ENCODE measurements at places on chromosomes 3 and 15.

- no peak for DNase-seq
Observed at GRCh38 chr3:197522881-197523441, 32.8 kb downstream of the BDH1 start.

DNA sequence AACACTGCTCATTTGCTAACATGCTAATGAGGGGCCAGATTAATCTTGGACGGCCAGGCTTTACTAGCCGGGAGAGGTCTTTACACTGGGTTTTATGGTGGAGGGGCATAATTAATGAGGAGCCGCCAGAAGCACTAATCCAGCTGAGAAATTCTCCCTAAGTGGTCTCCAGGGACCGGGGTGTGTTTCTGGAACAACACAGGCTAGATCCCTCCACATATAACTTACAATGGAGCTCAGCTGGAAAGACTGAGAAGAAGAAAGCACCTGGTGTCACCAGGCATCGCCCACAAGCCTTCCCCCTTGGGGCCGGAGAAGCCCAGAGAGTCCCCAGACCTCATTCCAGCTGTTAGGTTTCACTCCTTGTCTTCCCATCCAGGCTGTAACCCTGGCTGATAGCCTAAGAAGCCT, 127.5 kb downstream of the MEGF11 start:
- DNase-seq: no peak

DNA sequence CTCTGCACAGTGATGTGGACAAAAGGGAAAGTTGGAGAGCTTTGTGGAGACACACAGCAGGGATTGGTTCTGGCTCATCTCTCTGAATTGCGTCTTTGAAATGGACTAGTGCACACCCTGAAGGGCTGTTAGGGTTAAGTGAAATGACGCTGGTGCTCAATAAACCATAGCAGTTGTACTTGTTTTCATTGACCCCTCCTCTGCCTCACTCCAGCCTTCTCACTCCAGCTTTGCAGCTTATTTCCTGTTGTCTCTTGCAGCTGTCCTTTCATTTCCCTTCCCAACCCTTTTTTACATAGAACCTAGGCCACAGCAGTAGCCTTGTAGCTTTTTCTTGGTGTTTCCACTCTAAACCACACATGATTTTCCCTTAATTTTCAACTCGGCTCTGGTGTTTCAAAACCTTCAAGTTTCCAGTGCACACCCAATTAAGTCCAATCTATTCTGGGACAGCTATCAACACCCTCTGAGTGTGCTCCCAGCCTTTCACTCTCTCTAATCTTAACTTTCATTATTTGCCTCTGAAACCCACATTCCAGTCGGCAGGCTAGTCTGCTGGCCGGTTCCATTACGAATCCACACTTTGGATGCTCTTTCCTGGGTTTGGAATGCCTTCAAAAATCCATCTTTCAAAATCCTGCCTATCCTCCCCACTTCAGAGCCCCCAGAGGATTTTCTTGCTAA, 6.4 kb downstream of the C3orf52 start:
- DNase-seq: no peak

GRCh38 chr3:48278884-48279559, 38.1 kb downstream of the ZNF589 start:
- no peak for DNase-seq

DNA sequence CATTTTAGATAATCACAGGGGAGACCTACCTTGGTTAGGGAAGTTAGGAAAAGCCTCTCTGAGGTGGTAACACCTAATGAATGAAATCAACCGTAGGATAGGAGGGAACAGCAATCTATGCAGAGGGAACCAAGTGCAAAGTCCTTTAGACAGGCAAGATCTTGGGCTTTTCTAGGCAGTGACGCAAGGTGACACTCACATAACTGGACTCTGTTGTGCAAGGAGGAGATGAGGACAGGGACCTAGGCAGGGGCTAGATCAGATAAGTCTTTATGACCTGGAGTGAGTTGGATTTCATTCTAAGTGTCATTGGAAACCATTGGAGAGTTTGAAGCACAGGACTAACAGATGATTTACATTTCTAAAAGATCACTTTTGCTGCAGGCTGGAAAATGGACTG, 4.6 kb upstream of the LMOD3 start:
- no peak for DNase-seq

DNA sequence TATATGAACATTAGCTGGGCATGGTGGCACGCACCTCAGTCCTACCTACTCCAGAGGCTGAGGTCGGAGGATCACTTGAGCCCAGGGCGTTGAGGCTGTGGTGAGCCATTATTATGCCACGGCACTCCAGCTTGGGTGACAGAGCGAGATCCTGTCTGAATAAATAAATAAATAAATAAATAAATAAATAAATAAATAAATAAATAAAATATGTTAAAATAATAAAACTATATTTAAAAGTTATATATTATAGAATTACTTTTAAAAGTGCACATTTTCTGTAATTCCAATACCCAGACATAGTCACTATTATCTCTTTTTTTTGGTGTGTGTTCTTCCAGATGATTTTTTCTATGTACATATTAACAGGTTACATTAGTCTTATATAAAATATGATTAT, 382.0 kb upstream of the ROBO2 start:
- DNase-seq: no peak

DNA sequence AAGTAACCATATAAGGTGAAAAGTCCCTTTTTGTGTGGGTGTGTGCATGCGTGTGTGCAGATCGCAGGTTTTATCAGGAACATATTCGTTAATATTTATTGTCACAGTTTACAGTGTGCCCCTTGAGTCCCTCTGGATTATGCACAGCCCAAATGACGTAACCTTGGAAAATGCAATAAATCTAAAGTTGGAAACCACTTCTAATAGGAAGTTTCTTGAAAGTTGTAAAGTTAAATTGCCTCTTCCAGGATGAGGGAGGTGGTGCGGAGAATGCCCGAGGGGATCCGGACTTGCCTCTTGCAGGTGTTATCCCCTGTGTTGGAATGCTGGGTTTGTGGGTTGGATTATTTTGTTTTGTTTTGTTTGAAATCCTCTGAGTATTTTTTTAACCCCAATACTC, 143.3 kb downstream of the CMSS1 start:
- no peak for DNase-seq

DNA sequence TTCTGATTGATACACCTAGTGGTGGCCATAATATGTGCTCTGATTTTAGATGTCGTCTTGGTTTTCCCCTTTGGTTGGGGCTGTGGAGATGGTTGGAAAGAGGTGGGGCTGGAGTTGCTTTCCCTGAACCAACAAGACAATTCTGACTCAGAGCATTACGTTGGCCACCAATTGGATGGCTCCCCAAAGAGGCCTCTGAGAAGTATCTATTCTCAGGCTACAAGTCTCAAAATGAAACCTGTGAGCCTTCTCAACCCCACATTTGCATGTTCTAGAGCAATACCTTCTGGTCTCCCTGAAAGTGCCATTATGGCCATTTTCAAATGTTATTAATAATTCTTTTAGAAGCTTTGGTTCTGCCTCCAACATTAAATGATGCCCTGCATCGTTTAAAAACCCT, 188.4 kb upstream of the WNT5A start:
- no peak for DNase-seq

- DNase-seq: peak; percentile 1
Observed at GRCh38 chr3:46484911-46485778, 12.6 kb upstream of the RTP3 start.

DNA sequence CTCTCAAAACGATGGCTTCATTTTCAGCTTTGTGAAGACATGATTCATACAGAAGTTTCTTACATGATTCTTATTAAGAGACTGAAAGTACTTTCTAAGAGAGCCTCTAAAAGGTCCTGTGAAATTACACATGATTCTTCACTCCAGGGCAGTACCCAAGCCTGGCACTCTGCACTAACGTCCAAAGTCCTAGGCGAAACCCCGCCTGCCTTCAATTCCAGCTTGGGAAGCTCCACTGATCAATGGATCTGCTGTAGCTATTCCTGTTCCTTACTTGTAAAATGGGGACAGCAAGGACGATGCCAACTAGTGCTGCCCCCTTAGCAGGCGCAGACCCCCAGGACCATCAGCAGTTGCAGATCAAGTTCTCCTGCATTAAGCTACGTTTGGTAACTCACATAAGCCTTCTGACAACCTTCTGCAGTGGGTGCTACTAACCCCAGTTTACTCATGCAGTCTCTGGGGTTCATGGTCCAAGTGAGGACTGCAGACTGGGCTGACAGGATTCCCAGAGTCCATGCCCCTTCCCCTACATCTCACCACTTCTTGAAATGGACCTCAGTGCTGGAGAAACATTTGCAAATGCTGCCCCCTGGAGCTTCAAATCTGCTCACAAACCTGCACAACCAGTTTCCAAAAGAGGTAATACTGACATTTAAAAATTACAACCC, 10.6 kb downstream of the CHCHD4 start:
- DNase-seq: no peak

- DNase-seq: peak; percentile 63
Observed at GRCh38 chr15:101255615-101256241, 3.9 kb upstream of the CHSY1 start.

- no peak for DNase-seq
Observed at GRCh38 chr3:73115806-73116205, 54.3 kb downstream of the EBLN2 start.

- DNase-seq: no peak
Observed at GRCh38 chr15:42819786-42820185, 82.9 kb upstream of the CDAN1 start.

GRCh38 chr15:75751116-75751875, 38.6 kb upstream of the CSPG4 start:
- DNase-seq: no peak

GRCh38 chr3:127452321-127452821, 138.2 kb downstream of the TPRA1 start:
- DNase-seq: no peak

GRCh38 chr3:56413911-56414310, 54.4 kb downstream of the ERC2 start:
- DNase-seq: no peak

GRCh38 chr3:192851821-192852372, 65.8 kb downstream of the MB21D2 start:
- DNase-seq: peak; percentile 12

- no peak for DNase-seq
Observed at GRCh38 chr3:70400194-70400593, 87.8 kb upstream of the MDFIC2 start.

DNA sequence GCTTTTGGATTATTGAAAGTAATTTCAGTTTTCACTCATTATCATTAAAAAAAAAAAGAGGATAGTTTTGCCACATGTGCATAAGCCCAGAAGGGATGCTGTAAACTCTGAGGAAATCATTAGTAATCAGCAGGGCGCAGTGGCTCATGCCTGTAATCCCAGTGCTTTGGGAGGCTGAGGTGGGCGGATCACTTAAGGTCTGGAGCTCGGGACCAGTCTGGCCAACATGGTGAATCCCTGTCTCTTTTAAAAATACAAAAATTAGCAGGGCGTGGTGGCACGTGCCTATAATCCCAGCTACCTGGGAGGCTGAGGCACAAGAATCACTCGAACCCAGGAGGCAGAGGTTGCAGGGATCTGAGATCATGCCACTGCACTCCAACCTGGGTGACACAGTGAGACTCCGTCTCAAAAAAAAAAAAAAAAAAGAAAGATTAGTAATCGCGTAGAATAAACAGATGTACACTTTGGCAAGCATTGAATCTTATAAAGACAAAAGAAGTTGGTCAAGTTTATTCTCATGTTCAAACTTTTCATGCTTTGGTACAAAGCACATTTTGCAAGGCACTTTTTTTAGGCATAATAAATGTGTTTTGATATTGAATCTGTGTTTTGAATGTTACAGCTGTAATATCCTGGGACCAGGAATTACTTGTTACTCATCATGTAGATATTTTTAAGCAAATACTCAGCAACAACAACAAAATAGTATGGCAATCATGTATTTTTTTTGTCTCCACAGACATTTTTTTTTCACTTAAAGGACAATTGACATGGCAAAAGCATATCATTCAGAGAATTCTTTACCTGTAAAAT, 93.2 kb upstream of the AGTR1 start:
- no peak for DNase-seq

DNA sequence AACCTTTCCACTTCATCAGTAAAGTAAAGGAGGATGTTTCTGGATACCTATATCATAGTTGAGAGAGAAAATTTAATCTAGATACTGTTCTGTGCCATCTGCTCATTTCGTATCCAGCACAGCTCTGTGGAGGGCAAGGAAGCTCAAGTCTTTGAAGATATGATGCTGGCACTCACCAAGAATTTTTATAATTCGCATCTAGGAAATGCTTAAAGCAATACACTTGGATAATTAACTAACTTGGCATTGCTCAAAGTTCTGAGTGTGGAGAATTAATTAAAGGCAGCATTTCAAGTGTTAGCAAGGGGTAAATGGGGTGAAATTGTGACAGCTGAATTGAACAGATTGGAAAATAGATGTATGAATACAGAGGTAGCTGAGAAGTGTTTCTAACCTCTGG, 213.2 kb downstream of the KCNMB2 start:
- DNase-seq: no peak

DNA sequence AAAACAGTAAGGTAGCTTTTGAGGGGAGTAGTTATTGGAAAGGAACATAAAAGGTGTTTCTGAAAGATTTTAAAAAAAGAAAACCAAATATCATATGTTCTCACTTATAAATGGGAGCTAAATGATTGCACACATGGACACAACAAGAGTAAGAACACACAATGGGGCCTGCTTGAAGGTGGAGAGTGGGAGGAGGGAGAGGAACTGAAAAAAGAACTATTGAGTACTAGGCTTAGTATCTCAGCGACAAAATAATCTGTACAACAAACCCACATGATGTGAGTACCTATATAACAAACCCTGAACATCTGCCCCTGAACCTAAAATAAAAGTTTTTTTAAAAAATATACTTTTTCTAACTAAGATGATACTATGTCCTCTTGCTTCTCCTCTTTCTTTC, 138.3 kb downstream of the CGGBP1 start:
- no peak for DNase-seq

DNA sequence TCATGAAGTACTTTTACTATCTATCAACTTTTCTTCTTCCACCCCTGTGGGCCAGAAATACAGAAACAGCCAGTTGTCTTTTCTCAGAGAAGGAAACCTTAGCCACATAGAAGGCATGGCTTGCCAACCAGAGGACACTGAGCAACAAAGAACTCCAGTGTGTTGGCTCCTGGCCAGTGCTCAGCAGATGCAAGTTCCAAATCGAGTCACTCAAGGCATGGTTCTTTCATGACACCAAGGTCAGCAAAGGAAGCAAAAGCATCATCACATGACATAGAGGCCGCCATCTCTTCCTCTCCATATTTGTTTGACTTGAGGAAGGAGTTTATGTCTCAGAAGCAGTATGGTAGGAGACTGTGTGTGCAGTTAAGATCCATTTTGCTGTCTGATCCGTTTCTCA, 92.2 kb downstream of the MYLK start:
- DNase-seq: peak; percentile 50

DNA sequence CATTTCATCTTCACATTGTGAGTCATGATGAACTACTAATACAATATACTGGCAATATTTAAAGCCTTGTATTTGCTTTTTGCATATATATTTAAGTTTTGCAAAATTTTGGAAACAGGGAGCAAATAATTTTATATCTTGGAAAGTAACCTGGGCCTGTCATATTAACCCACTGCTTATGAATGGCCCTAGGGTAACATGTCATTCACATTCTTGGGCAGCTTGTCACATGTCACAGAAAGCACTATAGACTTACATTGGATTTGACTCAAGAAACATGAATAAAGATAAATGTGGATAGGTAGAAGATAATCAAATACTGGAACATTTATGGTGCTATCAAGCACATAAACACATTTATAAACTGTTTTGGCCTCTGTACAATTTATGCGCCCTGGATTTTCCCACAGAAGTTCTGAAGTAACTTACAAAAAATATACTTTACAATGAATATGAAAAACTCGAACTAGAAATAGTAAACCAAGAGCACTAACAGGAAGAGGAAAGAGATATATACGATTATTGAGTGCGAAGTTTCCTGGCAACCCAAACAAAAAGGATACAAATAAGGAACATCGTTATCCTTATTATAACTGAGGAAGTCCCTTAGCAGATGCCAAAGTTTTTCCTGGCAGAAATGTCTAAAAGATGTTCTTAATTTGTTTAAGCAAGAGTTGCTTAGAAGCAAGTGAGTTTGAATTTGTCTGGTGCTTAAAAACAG, 257.2 kb downstream of the RBMS3 start:
- DNase-seq: peak; percentile 1

All from NCI-H446 (cell line).